Esophagus mucosa (tissue), 1 donor: ENCODE measurements at places on chromosomes 6 and 20.

DNA sequence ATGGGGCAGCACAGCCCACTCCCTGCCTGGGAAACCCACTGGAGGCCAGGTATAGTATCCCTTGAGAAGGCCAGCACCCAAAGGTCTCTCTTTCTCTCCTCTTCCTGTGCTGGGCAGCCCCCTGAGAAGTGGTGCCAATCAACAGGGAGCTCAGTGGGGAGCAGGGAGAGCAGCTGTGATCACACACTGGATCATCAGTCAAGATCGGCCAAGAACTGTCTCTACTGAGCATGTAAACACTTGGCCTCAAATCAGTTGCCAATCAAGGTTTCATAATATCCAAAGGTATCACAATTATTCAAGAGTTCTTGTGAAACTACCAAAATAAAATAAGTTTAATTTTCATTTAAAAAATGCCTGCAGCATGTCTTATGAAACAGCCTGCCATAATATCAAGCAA is 18.8 kb downstream of the MRPL14 start:
- no peak for ATAC-seq

DNA sequence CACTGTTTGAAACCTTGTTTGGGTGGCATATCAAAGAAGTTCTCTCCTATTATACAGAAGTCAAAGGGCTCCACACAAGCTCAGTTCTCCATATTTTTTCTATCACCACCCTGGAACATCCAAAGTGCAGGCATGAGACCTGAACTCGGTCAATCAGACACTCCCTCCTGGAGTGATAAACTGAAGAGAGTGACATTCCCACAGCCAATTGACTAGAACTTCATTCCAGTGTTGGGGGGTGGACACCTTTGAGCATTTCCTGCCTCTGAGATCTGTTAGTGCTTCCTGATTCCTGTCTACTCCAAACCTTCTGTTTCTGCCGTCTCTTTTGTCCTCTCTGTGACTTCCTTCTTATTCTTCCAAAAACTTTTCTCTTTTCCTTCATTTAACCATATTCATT is 220.7 kb upstream of the NOX3 start:
- ATAC-seq, result no peak

GRCh38 chr6:89768324-89768723 is 51.3 kb downstream of the MDN1 start:
- no peak for ATAC-seq

- ATAC-seq, result no peak
These were observed 52.9 kb upstream of the GPR31 start for GRCh38 chr6:167210375-167211294.

- ATAC-seq, result no peak
These were observed 29.6 kb downstream of the QKI start for GRCh38 chr6:163444077-163444476.

GRCh38 chr6:16190214-16190613 is 48.2 kb upstream of the GMPR start:
- no peak for ATAC-seq

GRCh38 chr6:157075549-157076450 is 247.5 kb downstream of the TMEM242 start:
- ATAC-seq, result no peak

GRCh38 chr6:166714187-166714510 is 87.1 kb upstream of the RPS6KA2 start:
- ATAC-seq, result no peak

GRCh38 chr6:134875367-134875766 is 74.5 kb downstream of the ALDH8A1 start:
- ATAC-seq, result no peak

GRCh38 chr6:11185204-11185842 is 47.1 kb downstream of the NEDD9 start:
- ATAC-seq, result no peak

DNA sequence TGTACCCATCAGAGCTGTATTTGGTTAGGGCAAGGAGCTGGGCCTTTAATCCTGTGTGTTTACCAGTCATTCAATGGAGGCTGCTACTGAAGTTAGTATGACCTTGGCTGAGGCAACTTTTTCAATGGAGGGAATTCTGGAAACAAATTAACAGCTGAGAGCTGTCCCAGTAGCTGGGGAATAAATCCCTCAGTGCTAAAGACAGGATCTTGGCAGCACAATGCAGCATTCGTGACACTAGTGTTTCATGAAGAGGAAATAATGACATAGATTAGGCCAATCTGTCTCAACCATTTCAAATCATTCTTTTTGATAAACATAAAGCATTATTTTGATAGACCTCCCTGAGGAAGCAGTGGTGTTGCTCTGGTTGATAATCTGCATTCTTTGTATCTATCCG is 42.9 kb downstream of the GRM1 start:
- no peak for ATAC-seq
